Stimulated activated CD4-positive, alpha-beta T cell treated with anti-CD3 and anti-CD28 coated beads, Interleukin-15, amount 100 ng/mL, for 48 hours (primary cell): ENCODE measurements at places on chromosomes 13 and 19.

DNA sequence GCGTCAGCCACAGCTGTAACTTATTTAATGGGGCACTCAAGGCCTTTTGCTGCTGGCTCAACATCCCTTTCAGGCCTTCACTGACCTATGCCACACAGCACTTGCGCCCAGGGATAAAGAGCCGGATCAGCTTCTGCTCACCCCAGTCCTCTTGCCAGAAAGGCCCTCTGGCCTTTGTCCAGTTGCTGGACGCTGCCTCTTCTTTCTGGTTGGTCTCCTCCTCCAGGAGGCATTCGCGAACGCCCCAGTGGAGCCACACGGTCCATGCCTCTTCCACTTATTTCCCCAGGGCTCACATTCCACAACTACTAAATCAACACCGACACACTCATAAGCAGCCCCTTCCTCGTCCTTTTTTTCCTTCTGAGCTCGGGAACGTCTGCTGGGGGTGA, 3.7 kb upstream of the ZNF329 start:
- no peak for DNase-seq

DNA sequence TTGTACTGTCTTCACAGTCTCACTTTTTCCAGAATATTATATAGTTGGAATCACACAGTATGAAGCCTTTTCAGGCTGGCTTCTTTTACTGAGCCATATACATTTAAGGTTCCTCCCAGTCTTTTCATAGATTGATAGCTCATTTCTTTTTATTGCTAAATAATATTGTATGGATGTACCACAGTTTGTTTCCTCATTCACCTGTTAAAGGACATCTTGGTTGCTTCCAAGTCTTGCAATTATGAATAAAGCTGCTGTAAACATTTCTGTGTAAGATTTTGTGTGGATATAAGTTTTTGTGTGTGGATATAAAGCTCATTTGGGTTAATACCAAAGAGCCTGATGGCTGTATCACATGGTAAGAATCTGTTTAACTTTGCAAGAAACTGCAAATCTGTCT, 24.5 kb upstream of the CYP2A7 start:
- no peak for DNase-seq

- no peak for DNase-seq
These were observed 4.2 kb upstream of the ATP12A start for GRCh38 chr13:24675806-24676570.

- DNase-seq = no peak
These were observed 54.4 kb downstream of the FGF14 start for GRCh38 chr13:102347490-102347889.

- no peak for DNase-seq
These were observed 903.9 kb downstream of the UQCRFS1 start for GRCh38 chr19:28309070-28309469.

GRCh38 chr13:98110749-98111148, 32.1 kb upstream of the FARP1 start:
- DNase-seq = no peak

- DNase-seq = no peak
These were observed 12.6 kb upstream of the SHD start for GRCh38 chr19:4266253-4267000.
